Activated gamma-delta T cell treated with anti-CD3 and anti-CD28 coated beads, Interleukin-2, amount 50 U/mL, for 16 hours (primary cell): ENCODE measurements at places on chromosomes 2 and 18.

DNA sequence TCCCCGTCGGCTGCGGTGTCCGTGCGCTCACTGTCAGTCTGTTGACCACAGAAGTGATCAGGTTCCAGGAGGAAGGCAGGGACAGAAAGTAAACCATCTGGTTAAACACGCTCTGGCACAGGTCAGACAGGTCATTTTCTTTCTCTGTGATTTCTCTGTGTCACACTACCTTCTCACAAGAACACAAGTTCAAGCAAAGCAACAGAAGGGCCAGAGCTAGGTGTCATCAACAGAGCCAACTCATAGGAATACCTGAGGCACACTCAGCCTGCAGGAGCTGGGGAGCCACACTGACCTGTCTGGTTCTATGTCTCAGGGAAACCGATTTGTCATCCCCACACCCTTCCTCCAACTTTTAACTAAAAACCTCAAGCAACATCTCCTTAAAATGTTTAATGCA is 115.1 kb upstream of the ZBTB14 start:
- no peak for DNase-seq

DNA sequence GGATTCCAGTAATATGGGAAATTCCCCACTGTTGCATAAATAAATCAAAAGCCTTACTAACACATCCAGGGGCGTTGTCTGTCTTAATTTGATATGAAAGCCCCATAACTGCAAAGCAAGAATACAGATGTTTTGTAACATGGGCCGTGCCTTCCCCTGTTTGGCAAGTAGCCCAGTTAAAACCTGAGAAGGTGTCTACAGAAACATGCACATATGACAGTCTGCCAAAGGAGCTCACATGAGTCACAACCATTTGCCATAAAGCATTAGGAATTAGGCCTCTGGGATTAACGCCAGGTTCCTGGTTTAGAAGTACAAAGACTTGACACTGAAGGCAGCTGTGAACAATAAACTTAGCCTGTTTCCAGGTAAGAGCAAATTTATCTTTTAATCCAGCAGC is 43.1 kb upstream of the LONRF2 start:
- no peak for DNase-seq

- no peak for DNase-seq
These were observed 81.2 kb downstream of the SH3YL1 start for GRCh38 chr2:182509-183122.

GRCh38 chr2:45691171-45691999 is 39.9 kb downstream of the PRKCE start:
- no peak for DNase-seq

GRCh38 chr18:53033128-53033527 is 693.1 kb downstream of the DCC start:
- DNase-seq, result no peak

GRCh38 chr2:10079870-10080535 is at the start of gene CYS1:
CYS1 (minus strand) TSS chr2:10080411; CDS start chr2:10080223, 188 bp downstream.
- DNase-seq, result no peak

GRCh38 chr2:46615986-46616485 is 136.7 kb downstream of the TMEM247 start:
- no peak for DNase-seq

GRCh38 chr2:150280231-150280630 is 207.2 kb downstream of the RND3 start:
- DNase-seq, result no peak

GRCh38 chr18:51168026-51168742 is 29.3 kb downstream of the MEX3C start:
- DNase-seq, result no peak

DNA sequence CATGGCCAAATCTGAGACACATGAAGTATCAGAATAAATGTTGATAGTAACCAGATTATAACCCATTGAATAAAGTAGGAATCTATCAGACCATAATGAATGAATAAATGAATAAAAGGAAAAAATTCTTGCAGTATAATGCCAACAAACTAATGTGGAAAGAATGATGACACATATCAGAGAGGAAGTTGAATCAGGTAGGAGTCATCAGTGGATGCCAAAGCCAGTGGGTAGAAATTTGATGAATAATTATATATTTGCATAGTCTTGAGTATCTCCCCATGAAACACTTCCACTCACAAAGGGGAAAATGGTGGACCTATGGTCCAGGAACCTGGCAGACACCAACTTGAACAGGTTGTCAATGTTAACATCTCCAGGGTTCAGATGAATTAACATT is 68.6 kb downstream of the GALNT3 start:
- no peak for DNase-seq

DNA sequence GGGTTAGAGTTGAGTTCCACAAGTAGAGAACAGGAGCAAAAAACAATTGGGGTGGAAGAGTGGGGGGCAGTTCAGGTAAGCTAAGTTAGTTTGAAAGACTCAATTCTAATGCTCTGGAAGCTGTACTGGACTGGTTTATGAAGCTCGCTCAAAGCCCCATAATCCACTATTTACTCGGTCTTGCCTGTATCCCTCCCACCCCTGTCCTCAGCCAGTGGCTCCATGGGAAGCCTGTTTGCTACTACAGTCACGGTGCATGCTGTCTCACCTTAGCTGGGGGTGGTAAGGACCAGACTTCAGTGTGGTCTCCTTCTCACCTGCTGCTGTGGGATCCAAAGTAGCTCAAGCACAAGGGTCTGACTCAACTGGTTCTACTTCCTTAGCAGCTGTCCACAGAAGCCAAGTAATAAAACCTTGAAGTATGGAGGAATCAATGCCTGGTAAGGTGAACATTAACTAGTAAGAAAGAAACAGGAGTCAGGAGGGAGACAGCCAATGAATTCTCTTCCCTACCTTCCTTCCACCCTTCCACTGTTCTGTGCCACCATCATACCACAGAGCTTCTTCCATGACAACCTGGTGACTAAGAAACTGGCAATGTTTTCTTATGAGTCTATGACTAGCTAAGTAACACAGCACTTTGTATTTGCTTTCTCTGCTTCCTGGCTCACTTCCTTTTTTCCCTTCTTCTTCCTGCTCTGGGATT is 230.8 kb downstream of the SRBD1 start:
- DNase-seq, result no peak

GRCh38 chr2:241869087-241869961 is at the start of gene RTP5:
RTP5 (plus strand) TSS chr2:241869729; CDS start chr2:241869757, 28 bp downstream.
- DNase-seq, result no peak

GRCh38 chr2:102736110-102736409 is 25.8 kb upstream of the TMEM182 start:
- no peak for DNase-seq

- DNase-seq, result no peak
These were observed 41.1 kb downstream of the LRRFIP1 start for GRCh38 chr2:237668440-237668839.

GRCh38 chr2:54691445-54692135 is 31.9 kb upstream of the EML6 start:
- no peak for DNase-seq

- no peak for DNase-seq
These were observed 303.4 kb downstream of the SMAD2 start for GRCh38 chr18:47627030-47627429.

- no peak for DNase-seq
These were observed 11.4 kb downstream of the SERPINB5 start for GRCh38 chr18:63488160-63488559.

DNA sequence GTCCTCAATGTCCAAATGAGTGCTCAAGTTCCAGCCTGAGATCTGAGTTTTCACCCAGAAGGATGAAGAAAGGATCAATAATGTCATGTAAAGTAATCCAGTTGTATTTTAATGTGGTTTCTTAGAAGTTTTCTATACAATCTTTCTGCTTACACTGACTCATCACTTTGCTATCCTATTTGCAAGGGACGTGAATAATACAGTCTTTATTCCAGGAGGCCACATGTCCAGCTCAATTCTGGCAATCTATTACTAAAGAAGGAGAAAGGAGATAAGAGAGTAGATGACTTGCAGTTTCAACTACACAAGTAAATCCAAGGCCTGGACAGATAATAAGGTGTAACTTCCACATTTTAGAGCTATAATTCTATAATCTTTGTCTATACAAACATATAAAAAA is 601.1 kb upstream of the SETBP1 start:
- DNase-seq, result no peak

- no peak for DNase-seq
These were observed 301.3 kb downstream of the ZNF407 start for GRCh38 chr18:74898965-74899364.

DNA sequence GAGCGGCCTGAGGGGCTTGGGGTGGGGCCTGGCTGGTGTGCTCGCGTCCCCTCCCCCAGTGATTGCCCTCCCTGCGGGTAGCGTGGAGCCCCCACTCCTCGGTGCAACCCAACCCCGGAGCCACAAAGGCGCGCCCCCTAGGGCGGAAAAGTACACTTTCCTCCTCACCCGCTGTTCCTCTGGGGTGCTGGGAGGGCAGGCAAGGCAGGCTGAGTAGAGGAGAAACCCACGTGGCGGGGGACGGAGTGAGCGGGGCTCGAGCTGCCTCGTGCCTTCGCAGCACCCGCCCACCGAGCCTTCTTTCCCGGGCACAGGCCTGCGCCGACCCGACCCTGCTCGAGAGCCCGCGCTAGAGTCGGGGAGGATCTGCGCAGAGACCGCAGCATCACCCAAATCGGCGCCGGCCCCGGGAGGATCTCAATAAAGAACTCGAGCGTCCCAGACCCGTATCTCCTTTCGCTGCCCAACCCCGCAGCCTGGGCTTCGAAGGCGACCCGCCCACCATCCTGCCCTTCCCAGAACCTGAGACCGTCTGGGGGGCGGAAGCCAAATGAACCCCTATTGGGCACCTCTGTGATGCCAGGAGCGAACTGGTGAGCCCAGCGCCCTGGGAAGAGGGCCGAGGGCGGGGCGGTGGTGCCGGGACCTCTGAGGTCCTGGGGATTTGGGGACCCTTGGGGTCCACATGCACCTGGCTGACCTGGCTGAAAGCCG is 1.5 kb downstream of the UCN start:
- peak; percentile 17 for DNase-seq

DNA sequence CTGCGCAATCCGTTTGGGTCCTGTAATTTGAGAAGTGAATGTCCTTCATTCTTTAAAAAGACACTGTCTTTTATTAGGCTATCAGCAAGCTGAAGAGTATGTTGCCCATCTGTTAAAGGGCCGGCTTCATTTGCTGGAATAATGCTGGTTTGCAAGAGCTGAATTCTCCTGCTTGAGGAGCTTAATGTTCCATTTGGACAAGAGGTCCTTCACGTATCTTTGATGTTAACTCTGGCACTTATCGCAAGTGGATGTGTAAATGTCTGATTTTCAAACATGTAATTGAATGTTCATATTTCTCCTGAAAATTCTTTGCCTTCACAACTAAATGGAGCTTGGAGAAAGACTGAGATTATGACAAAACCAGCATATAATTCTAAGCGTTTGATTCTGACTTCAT is 280.8 kb upstream of the NRP2 start:
- DNase-seq, result no peak

GRCh38 chr2:55309446-55309845 is 40.4 kb upstream of the MTIF2 start:
- DNase-seq, result no peak

- no peak for DNase-seq
These were observed 116.0 kb downstream of the ZEB2 start for GRCh38 chr2:144403933-144404332.

- DNase-seq, result no peak
These were observed 170.5 kb downstream of the FMNL2 start for GRCh38 chr2:152505495-152505906.

GRCh38 chr18:49572611-49573345 is 10.9 kb downstream of the LIPG start:
- no peak for DNase-seq

GRCh38 chr18:4399929-4400328 is 55.2 kb downstream of the DLGAP1 start:
- DNase-seq, result no peak

- DNase-seq, result no peak
These were observed 39.5 kb downstream of the GLS start for GRCh38 chr2:190920085-190920484.

GRCh38 chr2:24793761-24794435 is 673 bp downstream of the CENPO start:
- no peak for DNase-seq

DNA sequence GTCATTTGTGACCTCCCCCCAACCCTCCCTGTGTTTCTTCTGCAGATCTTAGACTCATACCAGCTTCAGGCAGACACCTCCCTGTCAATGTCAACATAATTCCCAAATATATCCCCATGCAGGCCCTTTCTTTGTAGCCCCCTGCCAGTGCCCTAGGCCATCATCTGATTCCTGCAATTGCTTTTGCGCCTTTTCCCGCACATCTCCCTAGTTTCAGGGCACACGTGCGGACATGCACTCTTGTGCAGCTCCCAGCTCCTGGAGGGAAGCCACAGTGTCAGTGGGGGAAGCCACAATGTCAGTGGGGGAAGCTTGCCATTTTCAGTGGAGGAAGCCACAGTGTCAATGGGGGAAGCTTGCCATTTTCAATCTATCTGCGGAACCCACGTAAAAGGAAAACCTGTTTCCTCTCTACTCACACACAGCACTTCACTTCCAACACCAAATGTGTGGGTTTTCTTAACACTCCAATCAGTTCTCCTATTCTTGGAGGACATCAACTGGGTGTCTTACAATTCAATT is 256.4 kb downstream of the ACKR3 start:
- no peak for DNase-seq

- DNase-seq, result no peak
These were observed 9.1 kb downstream of the LOXL3 start for GRCh38 chr2:74544634-74545033.

DNA sequence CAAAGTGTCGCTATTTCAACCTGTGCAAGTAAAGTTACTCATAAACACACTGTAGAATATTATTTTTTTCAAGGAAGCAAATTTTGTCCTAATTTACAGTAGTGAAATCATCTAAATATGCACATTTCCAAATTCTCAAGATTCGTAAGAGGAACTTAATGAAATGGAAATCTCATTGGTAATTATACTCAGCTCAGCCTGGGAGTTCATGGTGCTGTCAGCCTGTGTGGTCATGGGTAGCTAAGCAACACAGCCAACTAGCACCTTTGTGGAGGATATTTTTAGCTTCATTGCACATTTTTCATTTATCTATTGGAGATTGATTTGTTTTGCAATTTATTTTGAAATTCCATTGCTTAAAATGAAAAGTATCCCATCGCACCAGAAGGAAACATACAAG is 975.7 kb upstream of the ZEB2 start:
- no peak for DNase-seq

- DNase-seq, result no peak
These were observed 30.5 kb downstream of the OLA1 start for GRCh38 chr2:174217869-174218268.

DNA sequence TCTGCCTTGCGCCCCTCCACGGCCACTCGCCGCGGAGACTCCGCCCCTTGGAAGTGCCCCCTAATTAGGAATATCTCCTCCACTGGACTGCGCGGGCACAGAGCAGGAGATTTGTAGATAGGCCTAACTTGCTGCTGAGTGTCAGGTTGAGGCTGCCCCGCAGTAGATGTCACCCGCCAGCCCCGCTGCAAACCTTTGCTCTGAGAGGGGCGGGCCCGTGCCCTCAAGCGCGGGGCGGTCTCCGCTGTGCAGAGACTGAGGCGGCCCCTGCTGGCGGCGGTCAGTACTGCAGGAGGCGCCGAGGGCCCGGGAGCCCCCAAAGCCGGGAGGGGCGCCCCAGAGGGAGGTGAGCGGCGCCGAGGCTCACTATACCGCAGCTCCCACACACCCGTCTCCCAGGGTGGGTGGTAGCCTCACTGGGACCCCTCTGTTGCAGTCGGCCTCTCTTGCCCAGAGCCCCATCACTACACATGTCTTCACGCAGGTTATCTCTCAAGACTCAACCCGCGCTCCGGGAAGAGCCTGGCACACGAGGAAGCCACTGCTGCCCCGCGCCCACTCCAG is 2.9 kb upstream of the NEURL3 start:
- DNase-seq, result peak; percentile 85

- DNase-seq, result no peak
These were observed 16.3 kb downstream of the SULT1C2 start for GRCh38 chr2:108304975-108305374.
